ENCODE measurements at places on chromosomes 2 and 18.

DNA sequence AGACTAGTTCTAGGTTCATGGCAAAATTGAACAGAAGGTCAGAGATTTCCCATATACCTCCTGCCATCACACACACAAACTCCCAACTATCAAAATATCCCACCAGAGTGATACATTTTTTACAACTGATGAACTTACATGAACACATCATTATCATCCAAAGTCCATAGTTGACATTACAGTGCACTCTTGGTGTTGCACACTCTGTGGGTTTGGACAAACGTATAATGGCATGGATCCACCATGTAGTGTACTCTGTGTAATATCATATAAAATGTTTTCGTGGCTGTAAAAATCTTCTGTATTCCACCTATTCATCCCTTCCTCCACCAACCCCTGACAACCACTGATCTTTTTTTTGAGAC, 25.9 kb upstream of the STAM2 start:
- no peak for DNase-seq

GRCh38 chr18:58572181-58572580, 56.7 kb downstream of the ALPK2 start:
- no peak for DNase-seq

GRCh38 chr18:62258616-62259015, 66.5 kb upstream of the TNFRSF11A start:
- no peak for DNase-seq

DNA sequence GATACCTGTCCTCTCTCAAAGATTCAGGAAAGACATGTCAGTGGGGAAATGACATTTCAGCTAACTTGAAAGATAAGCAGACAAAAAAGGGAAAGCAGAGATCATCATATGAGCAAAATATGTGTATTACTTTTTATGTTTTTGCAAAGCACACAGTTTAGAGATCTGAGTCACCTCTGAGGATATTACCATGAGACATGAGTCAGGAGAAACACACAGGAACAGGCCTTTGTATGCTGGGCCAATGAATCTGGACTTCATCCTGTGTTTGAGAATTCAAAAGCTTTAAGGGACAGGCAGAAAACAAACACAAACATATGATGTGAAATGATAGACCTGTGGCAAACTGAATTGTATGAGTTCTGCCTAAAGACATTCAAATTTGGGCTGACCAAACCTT, 306.0 kb upstream of the EPC2 start:
- DNase-seq = no peak

DNA sequence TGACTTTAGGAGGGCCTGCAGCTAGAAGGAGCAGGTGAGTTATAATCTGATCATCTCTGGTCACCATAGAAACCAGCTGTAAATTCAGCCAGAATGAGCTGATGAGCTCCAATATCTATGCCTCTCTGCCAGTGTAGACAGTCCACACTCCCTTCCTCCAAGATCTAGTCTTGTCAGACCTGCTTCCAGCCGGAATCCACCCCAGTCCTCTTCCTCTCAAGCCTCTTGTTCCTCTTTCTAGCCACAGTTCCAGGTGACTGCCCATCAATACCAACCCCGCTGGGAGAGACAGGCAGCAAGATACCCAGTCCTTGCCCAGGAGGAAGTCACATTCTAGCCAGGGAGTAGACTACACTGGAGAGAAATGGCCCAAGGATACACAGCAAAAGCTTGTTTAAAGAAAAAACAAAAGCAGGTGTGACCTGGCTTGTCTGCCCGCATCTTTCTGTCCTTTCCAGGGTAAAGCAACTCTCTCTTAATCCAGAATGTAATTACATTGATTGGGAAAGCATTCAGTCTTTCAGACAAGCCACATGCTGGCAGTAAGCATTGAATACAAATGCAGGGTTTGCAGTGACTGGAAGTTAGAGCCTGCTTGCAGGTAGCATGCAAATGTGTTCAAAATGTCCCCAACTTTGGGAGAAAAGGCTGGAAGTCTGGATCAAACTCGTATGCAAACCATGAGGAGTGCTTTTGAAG, 9.0 kb upstream of the SLC35F6 start:
- no peak for DNase-seq

GRCh38 chr2:36516136-36516870, 81.7 kb downstream of the FEZ2 start:
- DNase-seq = no peak

DNA sequence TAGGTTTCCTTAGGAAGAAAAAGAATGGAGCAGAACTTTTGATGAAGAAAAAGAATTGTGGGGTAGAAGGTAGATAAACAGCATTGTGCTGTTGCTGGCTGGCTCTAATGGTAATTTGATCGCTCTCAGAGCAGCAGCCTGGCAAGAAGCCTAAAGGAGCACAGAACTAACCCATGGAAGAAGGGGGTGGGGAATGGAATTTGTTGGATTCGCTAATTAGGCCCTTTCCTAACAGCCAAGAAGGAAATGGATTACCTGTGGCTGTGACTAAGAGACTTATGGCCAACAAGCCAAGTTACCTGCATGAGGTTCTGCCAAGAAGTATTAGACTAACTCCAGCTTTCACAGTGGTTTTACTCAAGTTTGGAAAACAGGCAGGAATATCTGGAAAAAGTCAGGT, 210.6 kb downstream of the IKZF2 start:
- no peak for DNase-seq

- no peak for DNase-seq
These were observed 201.9 kb upstream of the NT5C1B start for GRCh38 chr2:18791172-18791797.

DNA sequence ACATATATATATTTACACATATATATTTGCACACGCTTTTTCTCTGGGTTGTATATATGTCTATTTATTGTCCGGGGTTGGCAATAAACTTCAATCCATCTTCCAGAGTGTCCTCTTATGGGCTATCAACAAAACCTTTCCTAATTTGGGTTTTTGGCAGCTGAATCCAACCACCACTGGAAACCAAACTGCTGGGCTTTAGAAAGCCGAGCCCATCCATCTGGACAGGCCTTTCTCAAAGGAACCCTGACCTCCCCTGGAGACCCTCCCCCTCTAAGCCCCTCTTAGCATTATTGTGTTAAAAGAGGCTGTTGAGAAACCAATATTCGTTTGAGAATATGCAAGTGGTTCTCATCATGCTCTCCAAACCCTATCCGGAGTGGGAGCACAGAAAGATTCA, 153.6 kb downstream of the NRP2 start:
- DNase-seq = no peak

- no peak for DNase-seq
These were observed 7.3 kb upstream of the MLPH start for GRCh38 chr2:237479747-237480146.

DNA sequence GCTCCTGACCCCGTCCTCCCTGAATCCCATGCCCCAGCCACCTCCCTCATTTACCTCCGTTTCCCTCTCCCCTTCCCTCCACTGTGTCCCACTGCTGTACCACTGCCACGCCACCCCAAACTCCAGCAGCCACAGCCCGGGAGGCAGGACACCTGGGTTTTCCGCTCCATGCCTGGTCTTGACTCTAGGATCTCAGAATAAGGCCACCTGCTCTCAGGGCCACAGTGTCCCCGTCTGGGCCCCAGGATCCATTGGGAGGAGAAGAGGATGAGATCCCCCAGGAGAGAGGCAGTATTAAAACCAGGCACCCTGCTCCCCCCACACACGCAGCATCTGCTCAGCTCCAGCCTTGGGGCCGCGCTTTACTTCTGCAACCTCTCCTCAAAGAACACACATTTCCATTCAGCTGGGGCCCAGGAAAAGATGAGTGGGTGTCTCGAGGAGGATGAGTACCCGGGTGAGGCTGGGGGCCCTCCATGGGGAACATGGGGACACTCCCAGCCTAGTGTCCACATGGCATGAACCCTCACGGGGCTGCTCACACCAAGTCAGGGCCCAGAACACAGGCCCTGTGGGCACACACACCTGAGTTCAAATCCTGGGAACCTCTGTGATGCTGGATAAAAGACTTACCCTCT, 32.8 kb upstream of the TNS1 start:
- DNase-seq = no peak

- DNase-seq = no peak
These were observed 23.7 kb upstream of the SCYGR1 start for GRCh38 chr2:227411320-227411989.

DNA sequence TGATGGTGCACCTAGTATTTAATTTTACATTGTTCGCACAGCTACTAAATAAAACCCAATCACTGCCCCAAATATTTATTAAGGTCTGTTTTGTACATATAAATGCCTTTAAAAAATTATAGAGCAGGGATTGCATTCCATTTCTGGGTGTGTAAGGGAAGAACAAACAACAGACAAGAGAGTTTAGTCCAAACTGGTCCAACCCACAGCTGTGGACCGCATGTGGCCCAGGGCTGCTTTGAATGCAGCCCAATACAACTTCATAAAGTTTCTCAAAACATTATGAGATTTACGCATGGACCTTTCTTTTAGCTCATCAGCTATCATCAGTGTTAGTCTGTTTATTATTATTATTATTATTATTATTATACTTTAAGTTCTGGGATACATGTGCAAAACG, 114.8 kb upstream of the LRATD1 start:
- DNase-seq = no peak

- DNase-seq = no peak
These were observed 19.4 kb upstream of the LRPPRC start for GRCh38 chr2:44015239-44015638.

GRCh38 chr2:214311031-214311533, 99.8 kb upstream of the VWC2L start:
- DNase-seq = no peak

DNA sequence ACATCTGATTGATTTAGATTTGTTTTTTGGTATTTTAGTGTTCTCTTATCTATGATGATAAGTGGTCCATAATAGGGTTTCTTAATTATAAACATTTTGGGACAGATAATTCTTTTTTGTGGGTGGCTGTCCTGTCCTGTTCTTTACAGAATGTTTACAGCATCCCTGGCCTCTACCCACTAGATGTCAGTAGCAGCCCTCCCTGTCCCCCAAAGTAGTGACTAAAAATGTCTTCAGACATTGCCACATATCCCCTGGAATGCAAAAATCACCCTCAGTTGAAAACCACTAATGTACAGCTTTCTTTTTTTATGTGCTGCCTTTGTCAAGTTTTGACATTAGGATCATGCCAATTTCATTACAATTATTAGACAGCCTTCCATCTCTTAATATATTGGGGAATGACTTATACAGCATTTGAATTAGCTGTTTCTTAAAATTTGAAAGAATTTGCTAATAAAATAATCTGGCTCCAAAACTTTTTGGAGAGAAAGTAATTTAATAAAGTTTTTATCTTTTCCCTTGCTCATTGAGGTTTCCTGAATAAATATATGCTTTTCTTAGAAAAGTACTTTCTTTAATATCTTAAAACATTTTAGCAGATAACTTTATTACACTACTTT, 19.5 kb downstream of the WIPF1 start:
- DNase-seq = no peak

DNA sequence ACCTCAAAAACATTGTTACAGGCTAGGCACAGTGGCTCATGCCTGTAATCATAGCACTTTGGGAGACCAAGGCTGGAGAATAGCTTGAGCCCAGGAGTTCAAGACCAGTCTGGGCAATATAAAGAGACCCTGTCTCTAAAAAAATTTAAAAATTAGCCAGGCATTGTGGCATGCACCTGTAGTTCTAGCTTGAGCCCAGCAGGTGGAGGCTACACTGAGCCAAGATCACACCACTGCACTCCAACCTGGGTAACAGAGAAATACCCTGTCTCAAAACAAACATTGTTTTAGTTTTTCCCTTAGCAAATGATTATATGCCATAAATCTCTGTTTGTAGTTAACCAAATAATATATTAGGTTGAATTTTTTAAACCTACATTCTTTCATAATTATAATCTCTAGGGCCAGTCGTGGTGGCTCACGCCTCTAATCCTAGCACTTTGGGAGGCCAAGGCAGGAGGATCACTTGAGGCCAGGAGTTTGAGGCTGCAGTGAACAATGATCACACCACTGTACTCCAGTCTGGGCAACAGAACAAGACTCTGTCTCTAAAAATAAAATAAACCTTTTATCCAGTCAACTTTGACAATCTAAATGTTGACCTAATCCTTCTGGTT, 13.3 kb upstream of the CYP20A1 start:
- DNase-seq = no peak

GRCh38 chr2:154762638-154763037, 64.1 kb downstream of the KCNJ3 start:
- DNase-seq = no peak

GRCh38 chr18:23267447-23267776, 132.1 kb downstream of the CABLES1 start:
- no peak for DNase-seq

DNA sequence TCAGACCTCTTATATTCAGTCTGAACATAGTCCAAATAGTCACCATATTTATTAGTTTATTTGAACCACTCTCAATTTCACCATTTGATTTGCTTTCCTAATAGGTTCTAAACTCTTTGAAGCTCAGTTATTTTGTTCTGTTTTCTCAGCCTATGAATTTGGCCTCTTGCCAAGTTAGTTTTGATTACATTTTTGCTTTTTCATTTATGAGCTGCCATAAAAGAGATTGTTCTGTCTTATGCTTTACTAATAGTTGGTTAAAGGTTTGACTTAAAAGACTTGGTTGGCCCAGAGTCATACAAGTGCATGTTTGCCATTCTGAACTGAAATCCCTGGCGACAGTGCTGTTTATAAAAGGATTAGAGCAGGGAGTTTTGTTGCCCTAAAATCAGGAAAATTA, 85.9 kb upstream of the RANBP2 start:
- DNase-seq = no peak

DNA sequence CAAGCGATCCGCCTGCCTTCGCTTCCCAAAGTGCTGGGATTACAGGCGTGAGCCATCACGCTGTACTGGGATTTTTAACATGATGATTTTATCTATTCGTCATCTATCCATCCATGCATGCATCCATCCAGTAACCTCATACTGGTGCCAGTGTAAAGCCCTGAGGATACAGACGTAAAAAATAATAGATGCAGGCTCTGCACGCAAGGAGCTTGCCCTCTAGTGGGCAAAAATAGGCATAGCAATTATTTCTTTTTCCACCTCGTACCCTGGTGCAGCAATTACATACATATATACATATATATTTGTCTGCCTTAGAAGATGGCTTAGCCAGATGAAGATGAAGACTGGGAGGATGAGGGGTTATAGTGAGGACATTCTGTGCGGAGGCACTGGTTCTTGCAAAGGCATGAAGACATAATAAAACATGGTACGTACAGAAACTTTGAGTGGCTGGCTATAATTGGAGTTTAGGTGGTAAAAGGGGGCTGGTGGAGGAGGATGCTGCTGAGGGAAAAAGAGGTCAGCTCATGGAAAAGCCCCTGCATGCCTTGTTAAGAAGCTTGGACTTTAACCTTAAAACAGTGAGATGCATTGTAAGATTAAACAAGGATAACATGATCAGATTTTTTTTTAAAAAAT, 19.6 kb upstream of the RPIA start:
- no peak for DNase-seq

Data from lower lobe of right lung (tissue), 2 donors.